ENCODE measurements at places on chromosomes 6 and 20.

- no peak for DNase-seq
These were observed 23.5 kb upstream of the CDH22 start for GRCh38 chr20:46331611-46332361.

DNA sequence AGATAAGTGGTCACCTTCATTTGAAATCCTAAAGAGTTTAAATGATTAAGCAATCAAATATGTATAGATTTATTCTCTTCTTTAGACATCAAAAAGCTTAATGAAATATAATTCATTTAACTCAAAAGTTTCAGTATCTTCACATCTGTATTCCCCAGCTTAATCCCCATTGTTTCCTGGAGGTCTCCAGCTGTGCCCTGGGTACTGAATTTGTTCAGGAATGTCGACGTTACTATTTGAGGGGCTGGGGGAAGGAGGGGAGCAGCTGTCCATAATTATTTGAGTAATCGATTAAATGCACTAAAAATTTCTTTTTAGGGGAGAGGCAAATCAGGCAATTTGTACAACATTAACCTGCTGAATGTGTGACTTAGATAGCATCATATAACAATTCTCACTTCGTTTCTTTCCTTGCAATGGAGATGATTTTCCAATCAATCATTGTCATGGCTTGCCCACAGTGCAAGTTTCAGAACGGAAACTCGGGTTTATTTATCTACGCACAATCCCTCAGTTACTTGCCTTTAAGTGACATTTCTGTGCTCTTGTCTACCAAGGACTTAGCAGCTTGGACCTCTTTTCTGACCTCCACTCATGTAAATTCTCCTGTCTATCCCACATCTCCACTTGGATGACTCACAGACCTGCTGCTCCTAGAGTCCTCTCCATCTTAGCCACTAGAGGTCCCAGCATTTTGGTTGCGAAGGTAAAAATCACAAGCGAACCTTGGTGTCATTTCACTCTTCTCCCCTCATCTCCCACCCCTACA lies 3.9 kb downstream of the DOK5 start:
- peak; percentile 63 for DNase-seq

- peak; percentile 74 for DNase-seq
These were observed 421.9 kb downstream of the PREX1 start for GRCh38 chr20:48405909-48406308.

DNA sequence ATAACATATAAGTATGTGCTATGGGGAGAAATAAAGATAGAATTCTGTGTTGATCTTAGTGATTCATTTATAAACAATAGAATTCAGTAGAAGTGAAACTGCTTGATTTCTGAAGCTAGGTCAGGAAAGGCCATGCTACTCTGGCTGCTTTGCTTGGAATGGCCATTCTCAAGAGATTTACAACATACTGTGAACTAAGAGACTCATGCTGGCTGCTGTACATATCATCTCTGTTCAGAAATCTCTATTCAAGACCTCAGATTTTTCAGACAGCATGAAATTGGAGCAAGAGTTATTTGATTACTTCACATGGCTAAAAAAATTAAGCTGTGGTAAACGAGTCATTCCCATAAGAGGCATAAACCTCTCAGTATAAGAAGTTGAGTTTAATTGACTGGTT lies 662.6 kb downstream of the BCKDHB start:
- DNase-seq, result no peak

- peak; percentile 85 for DNase-seq
These were observed 91.3 kb upstream of the PRDM1 start for GRCh38 chr6:105994591-105995390.

DNA sequence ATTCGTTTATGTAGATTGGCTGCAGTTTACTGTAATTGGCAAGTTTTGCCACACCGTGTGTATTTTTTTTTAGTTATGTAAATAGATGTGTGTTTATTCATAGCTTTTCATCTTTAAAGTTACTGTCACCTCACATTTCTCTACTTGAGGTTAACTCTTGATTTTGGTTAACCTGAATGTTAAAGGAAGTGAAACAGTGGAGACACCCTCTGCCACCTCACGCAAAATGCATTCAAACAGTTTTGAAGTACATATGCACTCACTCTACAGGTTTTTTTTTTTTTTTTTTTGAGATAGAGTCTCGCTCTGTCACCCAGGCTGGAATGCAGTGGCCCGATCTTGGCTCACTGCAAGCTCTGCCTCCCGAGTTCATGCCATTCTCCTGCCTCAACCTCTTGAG lies 17.7 kb downstream of the OR2A4 start:
- DNase-seq, result no peak

DNA sequence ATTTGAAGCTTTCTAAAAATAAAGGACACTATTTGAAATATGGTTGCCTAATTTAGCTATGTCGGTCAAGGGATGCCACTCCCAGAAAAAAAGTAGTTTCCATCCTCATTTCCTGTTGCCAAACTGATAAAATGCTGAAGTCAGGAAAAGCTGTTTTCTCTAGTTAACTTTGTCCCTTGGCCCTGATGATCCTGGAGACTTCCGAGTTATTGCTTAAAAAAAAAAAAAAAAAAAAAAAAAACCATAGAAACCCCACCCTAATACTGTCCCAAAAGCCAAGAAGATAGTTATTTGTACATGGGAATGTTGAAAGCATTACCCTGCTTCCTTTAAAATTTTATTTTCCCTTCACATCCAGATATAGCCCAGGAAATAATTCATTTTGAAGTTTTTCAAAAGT lies 236.7 kb downstream of the SOD2 start:
- DNase-seq, result no peak

- no peak for DNase-seq
These were observed 1.5 kb downstream of the FAM162B start for GRCh38 chr6:116763906-116764628.

GRCh38 chr6:40131675-40132074 lies 197.4 kb upstream of the MOCS1 start:
- no peak for DNase-seq

GRCh38 chr6:105330913-105331312 lies 72.0 kb downstream of the PREP start:
- DNase-seq, result no peak

DNA sequence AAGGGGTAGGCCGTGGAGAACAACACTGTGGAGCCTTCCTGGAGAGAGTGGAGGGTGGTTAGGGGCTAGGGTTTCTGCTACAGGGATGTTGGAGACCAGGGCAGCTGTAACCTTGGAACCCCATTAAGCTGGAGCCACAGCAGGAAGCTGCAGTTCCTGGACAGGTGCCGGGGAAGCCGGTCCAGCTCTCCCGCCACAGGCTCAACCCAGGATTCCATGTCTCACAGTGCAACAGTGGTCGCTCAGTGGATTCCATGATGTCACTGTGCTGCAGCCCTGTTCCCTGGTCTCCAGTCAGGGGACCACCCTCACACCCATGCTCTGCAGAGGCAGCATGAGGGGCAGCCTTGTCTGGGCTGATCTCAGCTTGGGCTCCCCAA lies 264.6 kb upstream of the CDYL start:
- no peak for DNase-seq

DNA sequence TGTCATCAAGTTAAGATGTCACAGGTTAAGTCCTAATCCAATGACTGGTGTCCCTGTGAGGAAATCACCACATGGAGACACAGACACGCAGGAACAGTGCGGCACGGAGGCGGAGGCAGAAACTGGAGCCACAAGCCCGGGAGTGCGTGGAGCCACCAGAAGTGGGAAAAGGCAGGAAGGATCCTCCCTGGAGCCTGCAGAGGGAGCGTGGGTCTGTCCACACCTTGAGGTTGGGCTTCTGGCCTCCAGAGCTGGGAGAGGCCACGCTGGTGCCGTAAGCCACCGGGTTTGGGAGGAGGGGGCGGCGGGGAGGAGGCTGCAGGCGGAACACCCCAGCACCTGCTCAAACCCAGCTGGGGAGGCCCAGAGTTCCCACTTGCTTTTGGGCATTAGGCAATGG lies 3.8 kb downstream of the CABLES2 start:
- DNase-seq, result no peak

GRCh38 chr6:146850238-146850896 lies 251.6 kb downstream of the ADGB start:
- DNase-seq, result peak; percentile 87

- no peak for DNase-seq
These were observed 22.9 kb downstream of the ADTRP start for GRCh38 chr6:11755725-11756124.

- DNase-seq, result no peak
These were observed 185.6 kb upstream of the MCHR2 start for GRCh38 chr6:100179576-100179975.

DNA sequence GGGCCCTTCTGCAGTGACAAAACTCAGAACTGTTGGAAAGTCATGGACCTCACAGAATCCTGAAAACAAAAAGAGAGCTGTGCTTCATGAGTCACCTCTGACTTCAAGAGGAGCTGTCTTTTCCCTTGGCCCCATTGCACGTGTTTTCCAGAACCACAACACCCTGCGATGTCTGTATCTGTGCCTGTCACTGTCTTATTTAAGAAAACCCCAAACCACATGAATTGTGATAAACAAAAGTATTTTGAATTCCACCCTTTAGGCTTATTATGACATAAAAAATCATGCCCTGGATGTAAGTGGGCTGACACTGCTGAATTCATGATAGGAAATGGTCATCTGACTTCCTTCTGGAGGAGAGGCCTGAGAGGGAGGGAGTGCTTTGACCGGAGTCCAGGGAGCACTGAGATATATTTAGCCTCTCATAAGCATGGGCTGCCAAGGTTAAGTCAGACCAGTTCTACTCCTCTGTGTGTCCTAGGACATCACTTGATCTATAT lies 96.4 kb upstream of the DUSP22 start:
- no peak for DNase-seq

GRCh38 chr6:151632415-151632987 lies 138.7 kb downstream of the CCDC170 start:
- DNase-seq, result no peak

DNA sequence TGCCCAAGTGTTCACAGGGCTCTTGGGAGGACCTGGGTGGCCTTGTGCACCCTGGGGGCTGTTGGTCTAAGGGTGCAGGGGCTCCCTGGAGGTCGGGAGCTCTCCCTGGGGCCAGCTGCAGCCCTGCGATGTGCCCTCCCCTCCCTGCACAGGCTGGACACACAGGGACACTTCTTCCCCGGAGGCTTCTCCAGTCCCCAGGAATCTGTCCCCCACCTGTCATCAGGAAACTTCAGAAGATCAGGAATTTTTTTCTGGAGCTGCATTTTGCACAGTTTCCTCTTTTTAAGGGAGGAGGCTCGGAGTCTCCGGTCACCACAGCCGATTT lies 66.9 kb upstream of the BHLHE23 start:
- no peak for DNase-seq
